ENCODE measurements at places on chromosomes 3 and 15. TPM values are rescaled to one million over a fixed set of nuclear protein-coding genes. Genes with fewer than 3 reads are reported as not detected.

MESP2 gene
- 0.42 TPM for polyA plus RNA-seq

ARHGEF26 gene
- polyA plus RNA-seq = 15.1 TPM

B3GALNT1 gene
- polyA plus RNA-seq = 43.7 TPM

MINDY4B gene
- polyA plus RNA-seq = not detected

NR2E3 gene
- 0.45 TPM for polyA plus RNA-seq

AHSG gene
- 0.33 TPM for polyA plus RNA-seq

TLR9 gene
- 0.17 TPM for polyA plus RNA-seq

KIF15 gene
- polyA plus RNA-seq = 30.6 TPM

LINGO1 gene
- polyA plus RNA-seq = 20.8 TPM

Measured in renal cortex interstitium (tissue), 15 donors.